ENCODE measurements at places on chromosomes 12 and 14.

GRCh38 chr14:31286456-31287293 lies 79.1 kb upstream of the HECTD1 start:
- DNase-seq = no peak

GRCh38 chr12:3964439-3964838 lies 91.2 kb upstream of the PARP11 start:
- DNase-seq = peak; percentile 8

DNA sequence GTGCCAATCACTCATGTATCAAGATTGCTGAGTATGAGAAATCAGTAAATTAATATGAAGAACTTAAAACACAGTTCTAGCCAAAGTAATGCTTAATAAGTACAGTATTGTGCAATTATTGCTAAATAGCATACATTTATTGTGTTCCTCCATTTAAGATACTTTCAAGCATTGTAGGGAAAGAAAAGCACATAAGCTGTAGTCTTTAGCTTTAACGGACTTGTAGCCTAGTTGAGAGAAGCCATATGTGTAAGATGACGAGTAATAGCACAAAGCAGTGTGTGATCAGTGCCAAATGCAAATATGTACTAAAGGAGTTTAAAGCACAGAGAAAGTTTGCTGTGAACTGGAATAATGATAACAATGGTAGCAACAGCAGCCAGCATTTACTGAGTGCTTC lies 38.1 kb downstream of the ETV6 start:
- DNase-seq = no peak

DNA sequence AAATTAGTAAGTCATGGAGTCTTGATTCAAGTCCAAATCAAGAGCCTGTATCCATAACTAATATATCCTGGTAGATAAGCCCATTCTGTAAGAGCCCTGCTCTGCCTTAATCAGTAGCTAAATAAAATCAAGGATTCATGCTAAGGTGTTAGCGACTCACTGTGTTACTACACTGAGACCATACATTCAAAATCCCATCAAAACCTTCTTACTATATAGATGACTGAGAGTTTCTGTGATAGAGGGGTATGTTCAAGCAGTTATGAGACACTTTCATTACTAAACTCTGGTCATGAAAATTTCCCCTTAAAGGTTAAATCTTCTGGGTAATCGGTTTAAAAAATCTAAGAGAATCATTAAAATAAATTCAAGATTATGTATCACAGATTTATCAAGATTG lies 78.5 kb downstream of the MDGA2 start:
- DNase-seq = no peak

DNA sequence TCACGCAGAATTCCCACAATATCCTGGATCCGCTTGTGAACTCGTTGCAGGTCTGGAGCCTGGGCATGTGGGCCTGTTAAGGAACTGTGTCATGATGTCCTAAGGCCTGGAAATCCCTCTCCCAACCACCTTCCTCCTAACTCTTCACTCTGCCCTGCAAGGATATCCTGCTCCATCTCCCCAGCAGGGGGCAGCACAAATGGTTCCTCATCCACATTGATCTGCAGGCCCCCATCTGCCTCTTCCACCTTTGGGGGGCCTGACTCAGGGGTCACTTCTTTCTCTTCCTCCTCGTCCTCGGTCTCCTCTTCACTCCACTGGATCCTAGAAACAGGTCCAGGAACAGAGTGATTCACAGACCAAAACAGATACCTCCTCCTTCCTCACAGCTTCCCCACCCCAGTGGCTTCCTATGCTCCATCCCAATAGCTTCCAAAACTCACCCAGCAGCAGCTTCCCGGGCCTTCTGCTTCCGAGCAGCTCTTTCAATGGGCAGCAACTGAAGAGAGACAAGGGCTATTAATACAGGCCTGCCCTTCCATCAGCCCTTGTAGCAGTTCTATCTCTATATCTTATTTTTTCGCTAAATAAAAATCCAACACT lies 4.5 kb downstream of the NOP2 start:
- peak; percentile 30 for DNase-seq

GRCh38 chr12:27480016-27480415 lies 33.5 kb downstream of the SMCO2 start:
- no peak for DNase-seq

- no peak for DNase-seq
Measured at GRCh38 chr14:100612986-100613385, 25.8 kb upstream of the BEGAIN start.

DNA sequence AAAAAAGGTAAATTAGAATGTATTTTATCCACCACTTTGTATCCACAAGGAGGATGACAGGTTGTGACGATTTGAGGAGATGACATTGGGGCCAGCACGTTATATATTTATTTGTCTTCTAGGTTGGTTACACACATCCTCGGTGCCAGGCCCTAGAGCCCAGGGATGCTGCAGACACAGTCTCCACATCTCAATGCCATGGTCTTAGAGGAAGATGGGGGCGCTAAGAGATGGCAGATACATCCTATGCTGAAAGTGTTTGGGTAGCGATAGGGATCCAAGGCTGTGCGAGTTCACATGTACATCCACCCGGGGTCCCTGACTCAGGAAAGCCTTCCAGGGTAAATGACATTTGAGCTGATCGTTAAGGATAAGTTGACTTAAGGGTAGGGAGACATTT lies 193.1 kb upstream of the GSC start:
- no peak for DNase-seq

DNA sequence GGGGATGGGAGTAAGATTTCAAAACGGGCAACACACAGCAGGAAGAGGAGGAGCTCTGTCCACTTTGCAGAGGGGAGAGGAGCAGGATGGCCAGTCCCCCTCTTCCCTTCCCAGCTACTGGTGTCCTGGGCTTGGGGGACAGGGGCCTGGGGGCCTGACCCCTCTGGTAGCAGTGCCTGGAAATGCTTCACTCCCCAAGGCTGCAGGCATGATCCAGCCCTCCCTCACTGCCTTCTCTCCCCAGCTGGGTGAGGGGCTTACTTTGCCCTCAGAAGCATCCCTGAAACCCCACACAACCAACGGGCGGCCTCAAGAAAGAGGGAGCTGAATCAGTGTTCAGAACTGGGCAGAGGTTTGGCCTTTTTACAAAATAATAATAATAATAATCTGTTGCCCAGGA lies 279.5 kb downstream of the DPF3 start:
- no peak for DNase-seq

DNA sequence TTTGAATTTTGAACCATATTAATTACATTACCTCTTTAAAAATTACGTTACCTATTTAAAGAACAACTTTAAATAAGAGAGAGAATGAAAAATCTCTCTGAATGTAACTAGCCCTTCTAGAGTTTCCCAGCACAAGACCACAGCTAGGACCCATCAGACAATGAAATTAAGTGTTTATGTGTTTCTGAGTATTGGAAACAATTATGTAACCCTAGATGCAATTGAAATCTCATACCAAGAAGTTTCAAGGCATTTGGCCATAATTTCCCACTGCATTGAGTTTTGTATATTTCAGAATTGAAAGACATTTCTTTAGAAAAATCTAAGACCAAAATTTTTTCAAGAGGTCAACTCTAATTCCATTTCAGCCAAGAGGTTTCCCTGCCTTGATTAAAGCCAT lies 47.1 kb downstream of the SERPINA3 start:
- no peak for DNase-seq

- DNase-seq = no peak
Measured at GRCh38 chr14:55386037-55386808, 25.4 kb downstream of the ATG14 start.

DNA sequence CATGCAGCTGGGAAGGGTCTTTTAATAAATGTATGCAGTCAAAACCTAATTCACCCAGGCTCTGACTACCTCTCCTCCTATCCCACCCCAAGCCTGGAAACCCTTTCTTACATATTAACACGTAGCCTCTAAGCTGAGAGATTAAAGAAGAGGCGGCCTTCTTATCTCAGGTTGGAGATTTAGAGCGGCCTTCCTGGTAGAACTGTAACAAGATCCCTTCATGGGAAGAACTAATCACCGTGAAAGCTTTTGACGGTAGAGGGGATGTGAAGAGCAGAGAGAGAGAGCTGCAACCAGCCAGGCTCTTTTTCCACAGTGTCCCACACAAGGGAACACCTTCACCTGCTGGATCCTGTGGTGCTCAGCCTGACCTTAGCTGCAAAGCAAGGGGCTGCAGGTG lies 367.4 kb downstream of the MED13L start:
- no peak for DNase-seq

- no peak for DNase-seq
Measured at GRCh38 chr14:73241481-73242165, 4.3 kb downstream of the PAPLN start.

DNA sequence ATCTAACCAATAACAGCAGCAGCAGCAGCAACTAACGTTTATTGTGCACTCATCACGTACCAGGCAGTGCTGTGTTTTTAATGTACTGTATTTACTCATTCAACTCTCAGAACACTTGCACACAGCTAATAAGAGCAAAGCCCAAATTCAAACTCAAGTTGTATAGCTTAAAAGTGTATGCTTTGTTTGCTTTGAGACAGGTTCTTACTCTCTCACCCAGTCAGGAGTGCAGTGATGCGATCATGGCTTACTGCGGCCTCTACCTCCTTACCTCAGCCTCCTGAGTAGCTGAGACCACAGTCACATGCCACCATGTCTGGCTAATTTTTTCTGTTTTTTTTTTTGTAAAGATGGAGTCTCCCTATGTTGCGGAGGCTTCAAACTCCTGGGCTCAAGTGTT lies 105.4 kb downstream of the PAPLN start:
- no peak for DNase-seq

- DNase-seq = no peak
Measured at GRCh38 chr12:103207936-103208335, 250.5 kb downstream of the ASCL1 start.

DNA sequence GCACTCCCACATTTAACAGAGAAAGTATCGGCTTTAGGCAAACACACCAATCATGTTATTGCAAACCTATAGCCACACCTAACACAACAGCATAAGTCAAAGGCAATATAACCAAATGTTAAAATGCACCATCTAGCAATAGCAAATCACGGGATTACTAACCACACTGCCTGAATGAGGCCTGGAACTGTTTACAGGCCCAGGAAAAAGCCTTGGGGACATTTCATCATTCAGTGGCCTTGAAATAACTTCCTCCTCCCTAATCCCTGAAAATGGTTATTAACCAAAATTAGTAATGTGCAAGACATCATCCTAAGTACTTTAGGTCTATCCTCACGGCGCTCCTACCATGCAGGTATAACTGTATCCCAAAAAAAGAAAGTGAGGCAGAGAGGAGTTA lies 2.3 kb downstream of the GALC start:
- DNase-seq = no peak

DNA sequence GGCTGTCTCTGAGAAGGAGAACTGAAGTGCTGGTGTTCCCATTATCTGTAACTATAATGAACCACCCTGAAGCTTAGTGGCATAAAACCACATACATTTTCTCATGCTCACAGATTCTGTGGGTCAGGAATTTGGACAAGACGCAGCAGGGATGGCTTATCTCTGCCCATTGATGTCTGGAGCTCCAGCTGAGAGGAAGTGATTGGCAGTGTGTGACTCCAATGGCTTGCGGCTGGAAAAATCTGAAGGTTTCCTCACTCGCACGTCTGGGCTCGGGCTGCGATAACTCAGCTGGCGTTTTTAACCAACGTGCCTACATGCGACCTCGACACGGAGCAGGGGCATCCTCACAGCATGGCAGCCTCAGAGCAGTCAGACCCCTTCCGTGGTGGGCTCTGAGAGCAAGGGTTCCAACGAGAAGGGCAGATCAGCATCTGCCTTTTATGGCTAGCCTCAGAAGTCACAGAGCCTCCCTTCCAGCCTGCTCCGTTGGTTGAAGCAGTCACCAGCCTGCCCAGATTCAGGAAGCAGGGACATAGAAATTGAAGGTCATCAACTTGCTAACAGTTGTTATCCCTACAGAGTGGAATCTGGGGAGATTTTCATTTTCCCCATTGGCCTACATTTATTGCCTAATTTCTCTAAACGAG lies 143.3 kb upstream of the BCL2L14 start:
- DNase-seq = no peak

DNA sequence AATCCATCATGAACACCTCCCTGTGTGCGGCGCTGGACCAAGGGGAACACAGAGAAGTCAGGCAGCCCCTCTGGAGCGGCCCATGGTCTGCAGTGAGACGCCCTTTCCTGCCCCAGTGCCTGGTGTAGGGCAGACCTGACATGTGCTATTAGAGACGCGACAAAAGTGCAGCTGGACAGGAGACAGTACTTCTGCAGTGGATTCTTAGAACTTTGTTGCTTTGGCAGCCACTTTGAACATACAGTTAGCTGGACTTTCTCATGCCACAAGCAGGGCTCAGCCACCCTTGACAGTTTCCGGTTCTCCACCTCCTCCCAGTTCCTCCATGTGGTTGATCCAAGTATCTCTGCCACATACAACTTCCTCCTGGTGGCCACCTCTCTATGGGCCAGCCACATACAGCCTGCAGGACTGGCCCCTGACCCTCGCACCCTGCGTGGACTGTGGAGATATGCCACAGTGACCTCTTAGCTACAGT lies 45.9 kb downstream of the LGMN start:
- DNase-seq = no peak

DNA sequence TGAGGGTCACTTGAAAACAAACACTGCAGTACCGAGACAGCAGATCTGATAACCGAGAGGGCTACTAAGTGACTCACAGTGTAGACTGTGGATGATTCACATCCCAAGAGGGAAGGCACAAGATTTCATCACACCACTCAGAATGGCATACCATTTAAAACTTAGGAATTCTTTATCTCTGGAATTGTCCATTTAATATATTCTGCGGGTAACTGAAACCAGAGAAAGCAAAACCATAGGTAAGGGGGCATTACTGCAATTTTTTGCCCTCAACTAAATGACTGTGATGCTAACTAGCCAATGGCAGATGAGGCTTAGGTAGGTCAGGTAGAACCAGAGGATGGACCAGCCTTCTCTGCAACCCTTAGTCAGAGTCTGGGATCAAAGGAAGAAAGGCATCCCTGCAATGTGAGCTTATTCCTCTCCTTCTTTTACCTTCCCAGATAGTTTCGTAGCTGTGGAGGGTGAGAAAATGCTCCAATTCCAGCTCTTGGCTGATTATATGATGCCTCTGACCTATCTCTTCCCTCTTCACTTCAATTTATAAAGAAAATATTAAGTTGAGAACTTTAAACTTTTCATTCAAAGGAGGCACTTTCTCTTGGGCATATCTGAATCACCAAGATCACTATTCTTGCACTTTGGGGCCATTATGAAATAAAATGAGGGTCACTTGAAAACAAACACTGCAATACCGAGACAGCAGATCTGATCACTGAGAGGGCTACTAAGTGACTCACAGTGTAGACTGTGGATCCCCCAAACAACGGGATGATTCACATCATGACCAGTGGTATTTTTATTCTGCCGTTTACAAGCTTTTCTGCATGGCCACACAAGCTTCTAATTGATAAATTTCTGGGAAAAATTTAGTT lies 6.8 kb downstream of the ART4 start:
- peak; percentile 35 for DNase-seq

All from RWPE1 (cell line).